BE2C (cell line): ENCODE measurements at places on chromosomes 4 and X.

DNA sequence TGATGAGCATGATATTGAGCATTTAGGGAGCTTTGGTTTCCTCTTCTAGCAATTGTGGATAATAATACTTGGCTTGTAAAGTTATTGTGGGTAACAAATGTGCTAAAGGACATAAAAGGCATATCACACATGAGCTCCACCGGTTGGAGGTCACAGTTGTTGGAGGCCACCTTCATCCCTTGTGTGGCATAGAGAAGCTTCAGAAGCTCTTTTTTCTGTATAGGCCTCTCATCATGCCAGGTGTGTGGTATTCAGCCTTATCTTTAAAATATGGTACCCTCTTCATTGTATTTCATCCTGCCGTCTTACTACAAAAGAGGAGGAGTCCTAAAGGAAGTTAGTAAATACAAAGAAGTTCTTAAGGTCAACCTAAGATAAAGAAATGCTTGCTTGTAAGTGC lies 66.4 kb downstream of the HMGB2 start:
- no peak for DNase-seq

GRCh38 chr4:26885912-26886274 lies 25.3 kb downstream of the STIM2 start:
- no peak for DNase-seq

- no peak for DNase-seq
These were observed 91.0 kb upstream of the PPP1R2C start for GRCh38 chrX:42869011-42869410.

- no peak for DNase-seq
These were observed 31.2 kb downstream of the TMEM31 start for GRCh38 chrX:103741879-103742278.

DNA sequence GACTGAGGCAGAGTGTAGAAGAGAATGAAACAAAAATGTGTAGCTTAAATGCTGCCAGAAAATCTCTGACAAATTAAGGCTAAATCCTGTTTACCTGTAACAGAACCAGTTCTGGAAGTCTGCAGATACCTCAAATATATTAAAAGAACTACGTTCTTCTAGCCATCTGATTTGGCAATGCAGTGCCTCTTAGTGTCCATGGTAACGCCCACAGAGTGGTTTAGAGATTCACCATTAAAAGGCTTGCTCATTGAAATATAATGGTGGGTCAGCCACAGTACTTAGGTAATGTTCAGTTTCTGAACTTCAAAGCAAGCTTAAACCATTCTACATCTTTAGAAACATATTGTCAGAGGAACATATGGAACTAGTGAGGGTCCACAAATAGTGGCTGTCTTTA lies 23.2 kb upstream of the LUZP4 start:
- no peak for DNase-seq

DNA sequence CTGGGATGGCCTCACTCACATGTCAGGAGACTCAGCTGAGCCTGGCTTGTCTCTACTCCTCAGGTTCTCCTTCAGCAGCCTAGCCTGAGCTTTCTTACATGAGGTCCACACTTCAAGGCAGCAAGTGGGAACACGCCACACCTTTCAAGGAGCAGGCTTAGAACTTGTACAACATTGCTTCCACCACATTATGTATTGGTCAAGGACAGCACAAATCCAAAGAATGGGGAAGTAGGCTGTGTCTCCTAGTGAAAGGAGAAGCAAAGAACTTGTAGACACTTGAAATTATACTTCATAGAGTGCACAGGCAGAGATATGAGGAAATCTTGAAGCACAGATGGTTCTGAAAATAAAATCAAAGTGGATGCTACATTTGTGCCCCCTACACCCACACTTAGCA lies 120.9 kb upstream of the NOCT start:
- no peak for DNase-seq

DNA sequence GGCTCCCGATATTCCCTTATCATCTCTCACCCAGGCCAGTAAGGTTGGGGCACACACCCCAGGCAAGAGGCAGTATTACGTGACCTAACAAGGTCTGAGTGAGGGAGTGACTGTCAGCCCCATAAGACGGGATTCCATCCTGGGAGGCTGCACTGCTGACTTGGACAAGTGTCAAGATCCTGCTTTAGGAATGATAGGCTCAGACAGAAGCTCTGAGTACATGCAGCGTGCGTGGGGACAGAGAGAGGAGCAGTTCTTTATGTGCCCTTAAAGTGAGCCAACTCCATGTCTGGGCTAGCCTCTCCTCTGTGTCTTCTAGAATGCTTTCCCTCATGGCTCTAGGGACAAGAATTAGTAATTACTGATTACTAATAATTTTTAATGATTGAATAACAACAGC lies 142.2 kb upstream of the PRPS2 start:
- DNase-seq, result no peak

DNA sequence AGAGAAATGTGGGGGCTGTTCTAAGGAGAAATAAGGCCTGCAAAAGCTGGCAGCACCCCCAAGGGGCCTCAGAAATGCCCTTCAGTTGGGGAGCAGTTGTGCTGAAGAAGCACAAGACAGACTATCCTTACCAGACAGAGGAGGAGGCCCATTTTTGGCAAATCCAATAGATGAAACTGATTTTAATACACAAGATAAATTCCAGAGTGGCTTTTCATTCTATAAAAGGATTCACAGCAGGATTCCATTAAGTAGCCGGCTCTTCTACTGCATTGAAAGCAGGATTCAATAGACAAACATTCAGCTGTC lies 8.1 kb downstream of the SEPTIN6 start:
- no peak for DNase-seq

DNA sequence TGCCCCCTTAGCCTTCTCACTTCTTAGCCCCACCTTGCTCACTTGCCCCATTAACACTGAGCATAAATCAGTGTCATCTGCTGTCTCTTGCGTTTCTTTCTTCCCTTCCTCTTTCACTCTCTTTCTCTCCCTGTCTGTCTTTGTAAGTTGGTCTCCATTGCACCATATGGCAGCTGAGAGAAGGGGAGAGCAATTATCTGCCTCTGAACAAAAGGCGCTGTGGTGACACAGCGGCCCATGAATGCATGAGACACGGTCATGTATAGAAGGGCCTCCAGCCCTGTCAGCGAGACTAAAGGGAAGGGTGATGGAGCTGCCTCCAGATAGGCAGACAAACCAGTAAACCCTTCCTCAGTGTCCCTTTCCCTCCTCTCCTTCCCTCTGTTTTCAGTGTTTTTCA lies 88.8 kb upstream of the PCDH18 start:
- DNase-seq, result no peak

- DNase-seq, result no peak
These were observed 21.8 kb downstream of the SHOX start for GRCh38 chrX:652341-652741.

DNA sequence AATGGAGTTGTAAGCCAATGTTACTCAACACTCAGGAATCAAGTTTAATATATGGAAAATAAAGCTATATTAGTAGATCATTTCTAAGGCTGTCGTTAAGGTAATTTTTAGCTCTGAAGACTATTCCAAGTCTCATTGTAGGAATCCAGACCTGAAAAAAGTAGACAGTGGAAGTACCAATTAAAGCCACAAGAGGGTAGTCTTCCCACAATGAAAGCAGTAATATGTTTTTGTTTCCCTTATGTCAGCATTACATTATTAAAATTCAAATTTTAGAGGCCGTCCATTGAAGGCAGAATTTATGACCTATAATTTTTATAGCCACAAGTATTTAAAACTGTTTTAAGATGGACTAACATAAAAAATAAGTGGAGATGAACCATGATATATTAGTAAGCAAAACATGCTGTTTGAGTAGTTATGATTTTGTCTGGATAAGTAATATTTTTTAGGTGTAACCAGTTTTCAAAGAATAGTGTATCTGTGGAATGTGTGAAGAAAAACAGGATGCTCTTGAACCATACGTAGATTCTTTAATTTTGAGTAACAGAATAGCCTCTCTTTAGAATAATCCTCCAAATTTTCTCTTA lies 372.6 kb upstream of the TECRL start:
- no peak for DNase-seq

DNA sequence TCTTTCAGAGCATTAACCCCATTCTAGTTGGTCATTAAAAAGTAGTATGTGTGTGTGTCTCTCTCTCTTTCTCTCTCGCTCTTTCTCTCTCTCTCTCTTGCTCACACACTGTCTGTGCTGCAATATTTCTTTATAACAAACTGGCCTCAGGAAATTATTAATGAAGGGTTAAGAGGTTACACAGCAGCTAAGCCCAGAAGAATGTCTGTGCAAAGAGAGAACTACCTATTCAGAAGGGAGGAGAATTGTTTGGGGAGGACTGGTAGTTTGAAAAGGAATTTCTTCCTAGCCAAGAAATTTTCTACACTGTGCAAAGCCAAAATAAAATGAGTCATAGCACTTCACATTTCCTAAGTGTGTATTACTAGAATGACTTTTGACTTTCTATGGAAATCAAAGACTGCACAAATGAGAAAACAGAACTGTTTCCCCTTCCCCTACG lies 22.2 kb downstream of the PDGFC start:
- DNase-seq, result no peak

DNA sequence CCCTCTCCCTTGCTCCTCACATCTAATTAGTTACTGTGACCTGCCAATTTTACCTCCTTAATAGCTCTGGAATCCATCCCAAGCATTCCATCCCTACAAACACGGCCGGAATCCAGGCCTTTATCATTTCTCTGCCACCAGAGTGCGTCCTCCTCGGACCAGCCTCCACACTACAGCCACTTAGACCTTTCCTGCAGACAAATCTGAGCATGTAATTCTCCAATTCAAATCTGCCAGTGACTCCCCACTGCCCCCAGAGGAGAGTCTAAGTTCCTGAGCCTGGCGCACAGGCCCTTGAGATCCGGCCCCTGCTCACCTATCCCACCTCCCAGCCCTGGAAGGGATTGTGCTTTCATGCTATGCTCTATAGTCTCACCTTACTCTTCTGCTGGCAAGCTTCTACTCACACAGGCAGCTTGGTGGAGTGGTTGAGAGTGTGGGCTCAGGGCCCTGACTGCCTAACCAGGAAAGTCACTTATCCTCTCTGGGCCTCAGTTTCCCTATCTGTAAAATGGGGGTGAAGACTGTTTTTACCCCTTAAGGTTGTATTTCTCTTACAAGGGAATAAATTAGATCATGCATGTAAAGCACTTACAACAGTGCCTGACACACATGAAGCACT lies 31.2 kb downstream of the PJA1 start:
- DNase-seq, result peak; percentile 47

- DNase-seq, result no peak
These were observed 6.9 kb downstream of the KLHL8 start for GRCh38 chr4:87213421-87214075.

DNA sequence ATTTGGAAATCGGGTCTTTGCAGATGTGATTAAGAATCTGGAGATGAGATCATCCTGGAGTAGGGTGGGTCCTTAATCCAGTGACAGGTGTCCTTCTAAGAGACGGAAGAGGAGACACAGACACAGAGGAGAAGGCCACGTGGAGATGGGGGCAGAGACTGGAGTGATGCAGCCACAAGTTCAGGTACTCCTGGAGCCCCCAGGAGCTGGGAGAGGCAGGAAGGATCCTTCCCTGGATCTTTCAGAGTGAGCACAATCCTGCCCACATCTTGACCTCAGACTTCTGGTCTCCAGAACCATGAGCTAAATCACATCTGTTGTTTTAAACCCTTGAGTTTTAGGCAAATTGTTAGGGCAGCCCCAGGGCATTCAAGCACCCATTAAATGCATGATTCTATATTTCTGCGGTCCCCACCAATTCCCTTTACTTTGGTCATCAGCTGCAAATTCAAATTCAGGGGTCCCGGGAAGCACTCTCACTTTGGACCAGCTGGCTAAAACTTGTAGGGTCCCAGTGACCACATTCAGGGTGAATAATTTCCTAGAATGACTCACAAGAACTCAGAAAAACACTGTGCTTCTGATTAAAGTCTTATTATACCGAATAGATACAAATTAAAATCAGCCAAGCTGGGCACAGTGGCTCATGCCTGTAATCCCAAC lies 12.8 kb upstream of the AKAP17A start:
- DNase-seq, result no peak

GRCh38 chr4:140856621-140857062 lies 100.5 kb upstream of the TBC1D9 start:
- DNase-seq, result no peak

DNA sequence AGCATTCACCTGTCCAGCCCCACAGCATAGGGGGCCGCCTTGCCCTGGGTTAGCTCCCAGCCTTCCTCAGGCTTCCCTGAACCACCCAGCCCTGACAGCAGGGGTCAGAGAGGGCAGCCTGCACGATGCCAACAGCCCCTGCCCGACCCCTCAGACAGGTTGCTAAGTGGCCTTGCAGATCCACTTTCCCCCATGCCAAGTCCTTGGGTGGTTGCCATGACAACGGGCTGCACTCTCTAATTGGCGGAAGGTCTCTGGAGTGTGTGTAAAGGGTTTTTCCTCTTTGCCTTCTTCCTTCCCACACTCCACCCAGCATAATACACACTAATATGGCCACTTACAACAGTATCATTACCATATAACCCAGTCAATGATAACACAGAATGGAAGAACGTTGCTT lies 99.6 kb upstream of the AFAP1 start:
- peak; percentile 83 for DNase-seq

GRCh38 chr4:89299153-89299791 lies 8.3 kb downstream of the GPRIN3 start:
- DNase-seq, result no peak
